Left colon (tissue), 2 donors: ENCODE measurements at places on chromosomes 13 and 19.
A peak's percentile ranks its signal among the peaks of the same experiment; 100 is the strongest.

GRCh38 chr13:69947582-69947981 is 160.0 kb upstream of the ATXN8OS start:
- no peak for DNase-seq

DNA sequence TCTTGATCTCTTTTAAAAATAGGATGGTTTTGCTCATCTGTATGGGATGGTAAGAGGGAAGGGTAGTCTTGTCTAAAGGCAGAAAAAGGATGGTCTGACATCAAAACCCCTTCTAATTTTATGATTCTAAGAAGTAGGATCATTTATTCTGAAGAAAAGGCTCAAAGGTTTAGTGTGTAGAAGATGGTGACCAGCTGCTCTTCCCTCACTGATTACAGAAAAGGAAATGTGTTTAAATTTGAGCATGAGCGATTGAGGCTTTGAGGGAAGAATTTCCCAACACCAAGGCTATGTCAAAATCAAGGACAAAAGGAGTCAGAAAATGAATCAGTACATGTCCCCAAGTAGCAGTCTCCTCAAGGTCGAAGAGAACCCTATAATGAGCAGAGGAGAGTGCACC is 909.8 kb downstream of the EFNB2 start:
- no peak for DNase-seq

DNA sequence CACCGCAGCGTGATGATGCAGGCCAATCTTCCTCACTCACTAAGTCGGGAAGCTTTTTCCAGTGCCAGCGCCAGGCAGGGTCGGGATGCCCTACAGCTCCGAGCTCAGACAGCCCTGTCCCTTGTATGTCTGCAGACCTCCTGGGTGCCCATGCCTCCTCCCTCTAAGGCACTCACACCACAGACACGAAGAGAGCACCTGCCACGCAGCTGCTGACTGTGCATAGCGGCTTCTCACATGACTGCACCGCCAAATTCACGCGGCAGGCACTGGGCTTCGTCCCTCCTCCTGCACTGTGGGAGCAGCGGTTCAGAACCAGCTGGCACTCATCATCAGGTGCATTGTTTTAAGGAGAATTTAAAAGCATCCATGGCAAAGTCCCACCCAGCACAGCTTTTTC is 88.1 kb downstream of the SLC7A1 start:
- DNase-seq, result no peak

DNA sequence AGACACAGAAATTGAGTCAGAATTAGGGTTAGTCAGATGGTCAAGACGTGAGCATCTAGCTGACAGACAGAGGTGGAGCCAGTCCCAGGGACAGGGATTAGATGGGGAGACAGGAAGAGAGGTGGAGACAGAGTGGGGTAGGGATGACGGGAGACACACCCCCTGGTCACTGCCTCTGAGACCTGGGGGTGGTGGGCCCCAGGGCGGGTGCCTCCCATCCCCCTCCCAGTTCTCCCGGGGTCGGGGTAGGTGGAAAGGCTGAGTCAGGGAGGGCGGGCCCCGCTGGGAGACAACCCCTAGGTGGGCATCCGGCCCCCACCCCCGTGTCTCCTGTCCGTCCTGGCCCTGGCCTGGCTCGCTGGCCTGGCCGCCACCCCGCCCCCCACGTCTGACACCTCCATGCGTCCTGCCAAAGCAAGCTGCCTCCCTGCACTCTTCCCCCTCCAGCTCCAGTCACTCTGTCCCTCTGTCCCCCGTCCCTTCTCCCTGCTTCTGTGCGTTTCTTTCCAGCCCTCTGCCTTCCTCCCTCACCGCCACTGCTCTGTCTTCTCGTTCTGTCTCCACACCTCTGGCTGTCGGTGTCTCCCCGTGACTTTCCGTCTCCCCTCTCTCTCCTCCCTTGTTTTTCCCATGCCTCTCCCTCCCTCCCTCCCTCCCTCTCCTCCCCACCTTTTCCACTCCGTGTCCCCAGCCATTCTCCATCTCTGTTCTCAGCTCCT is 15.1 kb downstream of the CCDC97 start:
- peak; percentile 62 for DNase-seq

- no peak for DNase-seq
Observed at GRCh38 chr19:57434386-57435061, 601 bp upstream of the ZNF749 start.

GRCh38 chr13:111531505-111531904 is 211.1 kb downstream of the TEX29 start:
- peak; percentile 2 for DNase-seq
